Placental pericyte (primary cell): ENCODE measurements at places on chromosomes 6 and 20. TPM values are rescaled to one million over a fixed set of nuclear protein-coding genes. Genes with fewer than 3 reads are reported as not detected.

SOX18 gene
- 0.43 TPM in 1 of 2 replicates, not detected in the other for total RNA-seq

FAM83B gene
- total RNA-seq, result 0.44 and 0.86 TPM in 2 replicates

DEFB124 gene
- total RNA-seq, result not detected in 2 replicates

DOK5 gene
- 0.14 and 0.66 TPM in 2 replicates for total RNA-seq

CST3 gene
- total RNA-seq, result 191 and 236 TPM in 2 replicates

FAM217A gene
- not detected in 2 replicates for total RNA-seq

HLA-DOA gene
- not detected in 2 replicates for total RNA-seq

SLC35D3 gene
- total RNA-seq, result 0.14 TPM in 1 of 2 replicates, not detected in the other

REM1 gene
- total RNA-seq, result not detected in 2 replicates

EEF1A2 gene
- 1.3 and 4.6 TPM in 2 replicates for total RNA-seq

SCUBE3 gene
- total RNA-seq, result 0.22 and 9.9 TPM in 2 replicates

C20orf204 gene
- 0.88 and 1.4 TPM in 2 replicates for total RNA-seq

THEMIS gene
- total RNA-seq, result not detected in 2 replicates

RAET1L gene
- not detected in 2 replicates for total RNA-seq

ZNF165 gene
- 0.22 and 0.29 TPM in 2 replicates for total RNA-seq

UFL1 gene
- 30.8 and 32.0 TPM in 2 replicates for total RNA-seq

PAX1 gene
- not detected in 2 replicates for total RNA-seq

VWA7 gene
- 0.14 and 0.44 TPM in 2 replicates for total RNA-seq

RAET1E gene
- total RNA-seq, result 1.1 TPM in 1 of 2 replicates, not detected in the other

SLC16A10 gene
- 0.22 and 0.43 TPM in 2 replicates for total RNA-seq

IRF4 gene
- not detected in 2 replicates for total RNA-seq

AGER gene
- total RNA-seq, result 0.29 and 0.66 TPM in 2 replicates

SMPD2 gene
- total RNA-seq, result 11.2 and 14.7 TPM in 2 replicates

GINM1 gene
- 35.8 and 59.3 TPM in 2 replicates for total RNA-seq

RIPPLY2 gene
- not detected in 2 replicates for total RNA-seq

WFDC5 gene
- total RNA-seq, result not detected in 2 replicates

MATN4 gene
- 0.22 TPM in 1 of 2 replicates, not detected in the other for total RNA-seq

SGK2 gene
- total RNA-seq, result 0.22 and 0.57 TPM in 2 replicates

GSTA1 gene
- not detected in 2 replicates for total RNA-seq

SHLD1 gene
- 0.86 and 2.8 TPM in 2 replicates for total RNA-seq

CCN2 gene
- total RNA-seq, result 96.1 and 283 TPM in 2 replicates

BPIFA1 gene
- not detected in 2 replicates for total RNA-seq

LSM14B gene
- total RNA-seq, result 40.2 and 40.7 TPM in 2 replicates

C20orf144 gene
- total RNA-seq, result 0.14 and 0.22 TPM in 2 replicates

TBC1D22B gene
- total RNA-seq, result 9.0 and 9.6 TPM in 2 replicates

MCM3 gene
- total RNA-seq, result 14.2 and 71.9 TPM in 2 replicates

GSTA2 gene
- total RNA-seq, result not detected in 2 replicates

PGC gene
- not detected in 2 replicates for total RNA-seq

SEMG1 gene
- total RNA-seq, result not detected in 2 replicates

SCAF8 gene
- 31.1 and 44.4 TPM in 2 replicates for total RNA-seq

BPIFB1 gene
- total RNA-seq, result not detected in 2 replicates

MAFB gene
- total RNA-seq, result 0.22 and 0.57 TPM in 2 replicates

PDYN gene
- total RNA-seq, result not detected in 2 replicates

LTB gene
- total RNA-seq, result not detected in 2 replicates

ID1 gene
- total RNA-seq, result 31.3 and 47.0 TPM in 2 replicates

SPAG4 gene
- 5.0 and 5.3 TPM in 2 replicates for total RNA-seq

FAM83C gene
- not detected in 2 replicates for total RNA-seq

RPS21 gene
- total RNA-seq, result 472 and 851 TPM in 2 replicates

ADGB gene
- not detected in 2 replicates for total RNA-seq
